ENCODE measurements at places on chromosomes 5 and 9. TPM values are rescaled to one million over a fixed set of nuclear protein-coding genes. Genes with fewer than 3 reads are reported as not detected.
A peak's percentile ranks its signal among the peaks of the same experiment; 100 is the strongest.

DNA sequence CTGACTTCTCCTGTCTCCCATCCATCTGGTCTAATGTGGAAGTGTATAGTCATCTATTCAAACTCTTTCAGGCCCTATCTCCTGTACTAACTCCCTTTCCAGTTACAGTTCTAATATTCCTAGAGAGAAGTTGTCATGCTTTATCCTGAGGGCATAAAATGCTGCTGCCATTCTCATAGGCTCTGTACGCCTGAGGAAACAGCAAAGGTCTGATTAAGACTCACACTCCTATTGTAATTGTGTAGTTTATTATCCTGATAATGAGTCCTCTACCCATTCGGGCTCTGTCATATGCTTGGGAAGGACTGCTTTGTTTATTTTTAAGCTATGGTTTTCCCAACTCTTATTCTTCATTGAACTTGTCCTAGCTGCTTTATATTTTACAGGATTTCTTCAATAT, 290.4 kb downstream of the TMEM38B start:
- H3K27ac ChIP-seq: no peak overlapping the region
- no peak overlapping the region for H3K4me3 ChIP-seq
- no peaks in the 10 kb centered on the region for H3K36me3 ChIP-seq
- H3K4me1 ChIP-seq: no peaks in the 10 kb centered on the region
- no peaks in the 10 kb centered on the region for H3K27me3 ChIP-seq
- no peak for DNase-seq

DNA sequence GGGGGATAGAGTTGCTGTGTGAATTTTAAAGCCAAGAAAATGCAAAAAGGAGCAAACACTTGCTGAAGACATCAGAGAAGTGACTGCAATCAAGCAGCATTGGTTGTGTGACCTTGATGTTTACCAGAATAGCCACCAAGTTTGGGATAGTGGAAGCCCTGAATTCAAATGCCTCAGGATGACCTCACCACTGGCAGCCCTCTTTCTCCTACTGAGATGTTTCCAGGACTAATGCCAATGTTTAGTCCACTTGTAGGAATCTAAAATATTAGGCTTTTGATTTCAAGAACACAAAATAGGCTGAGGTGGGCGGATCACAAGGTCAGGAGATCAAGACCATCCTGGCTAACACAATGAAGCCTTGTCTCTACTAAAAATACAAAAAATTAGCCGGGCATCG, 112.2 kb upstream of the NUDT12 start:
- H3K27me3 ChIP-seq: no peaks in the 10 kb centered on the region
- no peak for DNase-seq
- H3K36me3 ChIP-seq: no peaks in the 10 kb centered on the region

GRCh38 chr5:122458278-122458872, 146.3 kb downstream of the SNCAIP start:
- peaks cover 35% of the 10 kb centered on the region for H3K4me1 ChIP-seq
- H3K27me3 ChIP-seq: no peaks in the 10 kb centered on the region
- peak; percentile 24 for DNase-seq
- H3K27ac ChIP-seq: no peak overlapping the region
- no peaks in the 10 kb centered on the region for H3K36me3 ChIP-seq

SEMA5A gene
- total RNA-seq: 14.3 TPM

- H3K4me1 ChIP-seq: peaks cover 5% of the 10 kb centered on the region
- DNase-seq: no peak
Observed at GRCh38 chr9:109048822-109049221, 35.5 kb upstream of the CTNNAL1 start.

SEMA6A gene
- 406 TPM for total RNA-seq

RAD50 gene
- total RNA-seq: 31.1 TPM

DBH gene
- total RNA-seq: 0.24 TPM

ALDH1A1 gene
- total RNA-seq: 2.4 TPM

PCDHGC4 gene
- 5.1 TPM for total RNA-seq

GRCh38 chr5:96493219-96493790, 60.3 kb upstream of the PCSK1 start:
- H3K27ac ChIP-seq: no peak overlapping the region
- no peaks in the 10 kb centered on the region for H3K36me3 ChIP-seq
- no peaks in the 10 kb centered on the region for H3K4me1 ChIP-seq
- H3K27me3 ChIP-seq: no peaks in the 10 kb centered on the region
- H3K4me3 ChIP-seq: no peak overlapping the region

GRCh38 chr9:118751077-118751847, 618.0 kb downstream of the BRINP1 start:
- no peaks in the 10 kb centered on the region for H3K4me1 ChIP-seq
- DNase-seq: no peak
- no peaks in the 10 kb centered on the region for H3K36me3 ChIP-seq
- H3K27ac ChIP-seq: no peak overlapping the region

RNF145 gene
- total RNA-seq: 75.7 TPM

DNA sequence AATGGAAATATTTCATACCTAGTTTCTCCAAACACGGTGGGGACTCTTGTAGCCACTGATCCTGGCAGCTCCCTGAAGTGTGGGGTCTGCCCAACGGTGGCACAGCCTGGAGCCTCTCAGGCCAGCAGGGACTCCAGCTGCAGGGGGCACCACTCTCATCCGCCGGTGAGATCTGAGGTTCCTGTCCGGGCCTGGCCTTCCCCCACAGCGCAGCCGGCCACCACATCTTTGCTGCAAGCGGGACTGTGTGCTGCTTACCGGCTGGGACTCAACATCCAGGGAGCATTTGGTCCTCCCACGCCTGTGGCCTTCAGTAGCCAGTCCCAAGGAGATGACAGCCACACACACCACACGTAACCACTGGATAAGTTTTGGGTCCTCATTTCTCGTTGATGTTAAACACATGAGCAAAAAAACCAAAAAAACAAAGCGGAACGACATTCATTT, 7.7 kb upstream of the NKX2-5 start:
- peaks cover 100% of the 10 kb centered on the region for H3K27me3 ChIP-seq
- 0 out of 2 replicates have a peak, but pooled peaks cover 2% of the 10 kb centered on the region for H3K36me3 ChIP-seq
- DNase-seq: peak; percentile 54
- H3K4me3 ChIP-seq: peak overlapping the region; percentile 10
- no peak overlapping the region for H3K27ac ChIP-seq

IL3 gene
- total RNA-seq: not detected

- peaks cover 15% of the 10 kb centered on the region for H3K4me1 ChIP-seq
- H3K36me3 ChIP-seq: no peaks in the 10 kb centered on the region
- no peak overlapping the region for H3K4me3 ChIP-seq
- no peak overlapping the region for H3K27ac ChIP-seq
- no peaks in the 10 kb centered on the region for H3K27me3 ChIP-seq
Observed at GRCh38 chr5:54644226-54644625, 126.7 kb downstream of the SNX18 start.

CDH6 gene
- 1.1 TPM for total RNA-seq

DNA sequence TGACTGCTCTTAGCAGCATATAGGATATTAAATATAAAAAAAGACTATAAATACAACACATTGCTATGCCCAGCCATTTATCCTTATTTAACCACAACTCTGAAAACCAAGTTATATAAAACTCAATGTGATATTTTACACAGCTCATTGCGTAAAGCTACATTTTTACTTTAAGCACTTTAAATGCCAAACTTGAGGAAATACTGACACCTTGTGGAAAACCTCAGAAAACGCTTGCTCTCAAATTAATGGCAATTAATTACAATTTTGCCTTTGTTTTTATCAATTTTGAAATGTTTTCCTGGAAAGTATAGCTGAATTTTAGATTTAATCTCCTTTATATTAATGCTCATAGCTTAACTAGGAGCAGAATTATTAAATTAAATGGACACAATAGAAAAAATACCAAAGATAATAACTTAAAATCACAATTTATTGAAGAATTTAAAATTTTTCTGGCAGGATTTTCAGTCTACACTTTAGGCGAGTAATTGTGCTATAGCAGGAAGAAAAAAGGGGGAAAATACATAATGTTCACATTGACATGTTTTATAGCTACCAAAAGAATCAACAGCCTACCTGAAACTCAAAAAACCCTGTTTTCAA, 25.2 kb upstream of the PLAC8L1 start:
- H3K4me3 ChIP-seq: no peak overlapping the region
- no peaks in the 10 kb centered on the region for H3K27me3 ChIP-seq
- H3K36me3 ChIP-seq: peaks cover 82% of the 10 kb centered on the region
- no peaks in the 10 kb centered on the region for H3K4me1 ChIP-seq

- no peak for DNase-seq
- no peak overlapping the region for H3K4me3 ChIP-seq
- no peak overlapping the region for H3K27ac ChIP-seq
- H3K27me3 ChIP-seq: no peaks in the 10 kb centered on the region
Observed at GRCh38 chr5:126446498-126447224, 23.5 kb downstream of the GRAMD2B start.

GRCh38 chr5:142388696-142389095, 63.9 kb upstream of the SPRY4 start:
- no peak for DNase-seq
- H3K27ac ChIP-seq: 0 out of 2 replicates have a peak overlapping the region, but pooled peaks have one; percentile 9
- no peak overlapping the region for H3K4me3 ChIP-seq
- H3K27me3 ChIP-seq: peaks cover 2% of the 10 kb centered on the region

SPINK13 gene
- total RNA-seq: not detected

Data from WTC11 (cell line).